Activated T-helper 1 cell treated with anti-CD3 and anti-CD28 coated beads, Interleukin-12 subunit alpha, Interleukin-12 subunit beta, Interleukin-2, Interleukin-4 antibody, amounts not matched to agents 30 ng/mL and 10 ng/mL and 1 ng/mL, durations not matched to agents 14 hours and 24 hours and 36 hours (primary cell): ENCODE measurements at places on chromosomes 2 and 18.

DNA sequence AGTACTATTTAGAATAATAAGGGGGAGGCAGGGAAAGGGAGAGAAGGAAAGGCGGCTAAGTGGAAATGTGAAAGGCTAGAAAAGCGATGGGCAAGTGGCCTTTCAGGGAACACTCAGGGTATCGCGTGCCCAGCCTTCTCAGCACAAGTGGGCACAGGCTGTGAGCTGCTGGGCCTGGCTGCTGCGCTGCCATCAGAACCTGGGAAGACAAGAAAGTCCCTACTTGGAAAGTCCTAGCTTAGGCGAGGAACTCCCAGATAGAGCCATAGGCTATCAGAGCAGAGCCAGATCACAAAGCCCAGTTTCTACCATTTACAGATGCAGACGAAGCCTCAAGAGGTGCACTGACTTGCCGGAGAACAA, 9.8 kb upstream of the FZD7 start:
- no peak for DNase-seq

DNA sequence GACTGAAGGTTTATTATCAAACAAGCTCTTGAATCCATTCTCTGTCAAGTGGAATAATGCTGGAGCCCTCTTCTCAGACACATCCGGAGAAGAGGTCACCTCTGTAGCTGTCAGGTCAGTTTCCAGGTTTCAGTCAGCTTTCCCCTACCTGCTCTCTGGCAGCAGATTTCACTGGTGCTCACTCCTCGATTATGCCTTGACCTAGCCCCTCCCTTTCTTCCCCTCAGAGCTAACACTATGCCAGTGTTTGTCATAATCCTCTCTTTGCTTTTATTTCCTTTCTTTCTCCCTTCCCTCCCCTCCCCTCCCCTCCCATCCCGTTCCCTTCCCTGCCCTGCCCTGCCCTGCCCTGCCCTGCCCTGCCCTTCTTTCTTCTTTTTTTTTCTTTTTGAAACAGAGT, 22.5 kb upstream of the PLEKHM3 start:
- DNase-seq: no peak

- peak; percentile 38 for DNase-seq
Observed at GRCh38 chr2:9770308-9771100, 72.8 kb upstream of the TAF1B start.

DNA sequence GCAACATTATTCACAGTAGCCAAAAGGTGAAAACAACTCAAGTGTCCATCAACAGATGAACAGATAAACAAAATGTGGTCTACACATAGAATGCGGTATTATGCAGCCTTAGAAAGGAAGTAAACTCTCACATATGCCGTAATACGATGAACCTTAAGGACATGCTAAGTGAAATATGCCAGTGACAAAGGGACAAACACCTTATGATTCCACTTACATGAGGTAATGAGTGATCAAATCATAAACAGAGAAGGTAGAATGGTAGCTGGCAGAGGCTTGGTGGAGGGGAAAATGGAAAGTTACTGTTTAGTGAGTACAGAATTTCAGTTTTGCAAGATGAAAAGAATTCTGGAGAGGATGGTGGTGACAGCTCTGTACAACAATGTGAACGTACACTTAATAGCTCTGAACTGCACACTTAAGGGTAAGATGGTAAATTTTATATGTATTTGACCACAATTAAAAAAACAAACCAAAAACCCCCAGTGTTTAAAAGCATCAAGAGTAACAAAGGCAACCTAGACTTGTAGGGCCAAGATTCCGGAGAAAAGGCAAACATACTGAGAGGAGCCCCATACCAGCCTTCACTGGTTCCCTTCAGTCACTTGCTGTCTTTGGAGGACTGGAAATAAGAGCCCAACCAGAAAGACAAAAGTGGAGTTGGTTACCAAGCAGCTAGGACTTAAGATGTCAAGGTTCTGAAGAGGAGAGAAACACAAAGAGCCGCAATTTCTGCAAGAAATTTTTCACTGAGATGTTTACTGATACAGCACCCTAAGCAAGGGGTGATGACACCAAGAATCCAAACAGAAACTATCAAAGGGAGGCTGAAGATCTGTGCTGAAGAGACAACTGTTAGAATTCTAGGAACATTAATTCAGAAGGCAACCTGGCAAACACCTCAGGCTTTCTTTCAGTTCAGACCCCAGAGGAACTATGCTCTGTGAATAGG, 61.3 kb downstream of the CUL3 start:
- DNase-seq: no peak

- DNase-seq: no peak
Observed at GRCh38 chr2:46845542-46846486, 69.8 kb downstream of the MCFD2 start.

GRCh38 chr2:99883358-99883757, 259.0 kb downstream of the AFF3 start:
- DNase-seq: no peak

GRCh38 chr18:77177009-77177408, 44.4 kb upstream of the MBP start:
- DNase-seq: no peak

GRCh38 chr2:40178171-40178778, 273.6 kb downstream of the SLC8A1 start:
- DNase-seq: no peak

- DNase-seq: no peak
Observed at GRCh38 chr2:98157557-98157956, 70.6 kb downstream of the VWA3B start.

DNA sequence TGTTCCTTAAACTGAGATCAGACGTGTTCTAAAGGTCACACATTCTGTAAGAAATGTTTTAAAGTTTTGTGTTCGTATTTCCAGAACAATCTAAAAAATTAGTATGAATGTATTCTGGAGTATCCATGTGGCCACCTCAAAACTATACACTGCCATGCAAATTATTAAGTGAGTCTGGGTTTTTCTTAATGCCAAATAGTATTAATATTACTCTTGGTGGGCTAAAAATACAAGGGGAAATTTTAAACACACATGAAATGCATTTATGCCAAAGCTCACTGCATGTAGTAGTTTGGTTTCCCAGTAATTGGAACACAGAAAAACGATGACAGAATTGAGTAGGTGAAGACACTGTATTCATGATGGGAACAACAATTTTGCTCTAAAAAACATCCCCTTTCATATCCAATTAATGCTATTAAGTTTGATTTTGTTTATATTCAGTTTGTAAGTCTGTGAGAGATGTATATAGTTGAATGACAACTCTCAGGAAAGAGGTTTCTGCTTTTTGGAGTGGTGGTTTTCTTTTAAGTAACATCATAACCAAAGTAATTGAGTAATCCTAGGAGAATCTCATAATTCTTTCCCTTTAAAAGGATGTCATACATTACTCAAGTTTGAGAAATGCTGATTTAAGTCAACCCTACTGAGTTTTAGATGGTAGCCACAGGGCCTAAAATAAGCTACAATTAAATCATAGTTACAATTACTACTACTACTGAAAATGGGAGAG, 75.7 kb upstream of the CDCA7 start:
- no peak for DNase-seq

DNA sequence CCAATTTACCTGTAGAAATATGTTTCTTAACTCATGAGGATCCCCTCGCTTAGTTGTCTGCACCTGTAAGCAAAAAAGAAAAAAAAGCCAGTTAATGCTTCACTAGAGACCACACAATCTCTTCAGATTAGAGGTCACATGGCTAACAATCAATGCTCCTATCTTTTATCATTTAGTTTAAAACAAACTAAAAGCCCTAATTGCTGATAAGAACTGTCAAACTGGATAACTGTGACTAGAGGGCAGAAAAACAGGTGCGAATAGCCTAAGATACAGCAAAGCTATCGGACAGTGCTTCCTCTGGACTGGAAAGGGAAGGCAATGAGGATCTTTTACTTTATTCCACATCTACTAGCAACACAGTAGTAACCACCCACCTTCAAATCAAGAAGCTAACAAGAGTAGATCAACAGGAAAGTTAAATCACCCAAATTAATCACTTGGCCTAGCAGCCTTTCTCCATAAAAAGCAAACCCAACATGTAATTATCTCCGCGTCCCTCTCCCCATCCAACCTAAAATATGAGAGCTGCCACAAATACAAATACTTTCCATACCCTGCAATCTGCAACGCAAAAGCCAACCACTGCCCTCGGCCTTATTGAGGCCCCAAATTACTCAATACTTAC, 734 bp downstream of the SLC25A12 start:
- DNase-seq: no peak

DNA sequence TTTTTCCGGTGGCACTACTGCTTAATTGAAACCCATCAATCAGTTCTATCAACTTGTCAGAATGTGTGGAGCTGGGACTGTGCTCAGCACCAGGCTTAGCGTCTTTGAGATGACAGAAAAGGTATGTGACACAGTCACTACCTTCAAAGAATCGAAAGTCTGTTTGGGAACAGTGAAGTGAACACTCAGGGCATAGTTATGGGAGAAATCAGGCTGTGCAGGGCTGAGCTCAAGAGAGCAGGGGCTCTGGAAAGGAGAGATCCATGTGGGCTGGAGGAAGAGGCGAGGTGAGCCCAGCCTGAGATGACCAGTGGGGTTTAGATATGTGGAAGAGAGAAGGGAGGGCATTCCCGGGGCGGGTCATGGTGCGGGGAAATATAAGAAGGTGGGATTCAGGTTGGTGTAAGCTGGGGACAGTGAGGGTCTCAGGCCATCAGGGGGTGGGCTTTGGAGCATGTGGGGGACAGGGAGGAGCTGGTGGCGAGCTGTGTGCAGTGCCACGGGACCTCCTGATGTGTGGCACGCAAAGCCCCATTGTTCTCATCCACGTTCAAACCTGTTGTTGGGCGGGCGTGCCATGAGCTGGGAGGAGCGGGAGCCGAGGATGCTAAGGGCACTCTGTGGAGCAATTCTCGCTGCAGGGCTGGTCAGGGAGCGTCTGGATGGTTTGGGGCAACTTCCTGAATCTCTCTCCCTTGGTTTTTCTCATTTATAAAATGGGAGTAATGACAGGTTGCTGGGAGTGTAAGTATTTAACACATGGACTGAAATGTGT, 72.5 kb downstream of the VAPA start:
- no peak for DNase-seq

- no peak for DNase-seq
Observed at GRCh38 chr2:172878260-172878659, 142.6 kb downstream of the RAPGEF4 start.

DNA sequence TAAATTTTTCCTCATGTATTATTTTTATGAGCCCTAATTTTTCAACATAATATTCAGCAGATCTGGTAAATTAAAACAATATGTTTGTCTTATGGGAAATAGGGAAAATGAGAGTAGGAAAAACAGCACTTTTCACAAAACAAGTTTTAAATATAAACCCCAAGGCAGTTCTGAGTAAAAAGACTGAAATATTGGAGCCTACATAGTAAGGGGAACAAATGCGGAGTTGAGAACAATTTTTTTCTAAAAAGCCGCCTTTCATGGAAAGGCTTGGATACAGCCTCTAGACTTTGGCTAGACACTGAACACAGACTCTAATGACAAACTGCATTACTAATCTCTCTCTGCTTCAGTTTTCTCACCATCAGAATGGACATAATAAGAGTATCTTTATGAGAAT, 174.1 kb downstream of the NOL4 start:
- no peak for DNase-seq

DNA sequence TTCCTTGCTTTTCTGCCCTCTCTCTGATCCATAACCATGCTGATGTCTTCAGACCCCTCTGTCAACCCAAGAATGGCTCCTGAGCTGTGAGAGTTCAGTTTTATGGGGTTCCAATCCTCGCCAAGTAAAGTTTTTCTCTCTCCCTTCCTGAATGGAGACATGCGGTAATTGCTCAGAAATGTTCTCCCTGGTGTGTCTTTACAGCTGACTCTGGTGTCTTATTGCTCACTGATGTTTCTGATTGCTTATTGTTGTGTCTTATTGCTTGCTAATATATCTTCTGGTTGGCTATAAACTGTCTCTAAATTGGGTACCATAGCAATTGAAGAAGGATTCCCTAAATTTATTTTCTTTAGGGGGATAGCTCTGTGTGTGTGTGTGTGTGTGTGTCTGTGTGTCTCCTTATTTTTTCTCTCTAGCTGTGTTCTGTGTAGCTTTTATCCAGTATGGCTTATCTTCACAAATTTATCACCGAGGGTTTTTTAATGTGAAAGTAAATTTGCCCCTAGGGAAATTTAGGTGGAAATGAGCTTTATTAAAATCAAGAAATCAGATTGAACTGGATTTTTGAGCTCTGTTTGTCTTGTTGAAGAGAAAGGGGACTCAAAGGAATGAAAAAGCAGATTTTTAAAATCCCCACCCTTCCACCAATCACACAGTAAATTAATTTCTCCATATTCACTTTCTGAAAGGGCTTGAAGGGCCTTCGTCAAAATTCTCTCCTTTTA, 19.5 kb downstream of the MGAT5 start:
- DNase-seq: no peak

- DNase-seq: no peak
Observed at GRCh38 chr2:45274250-45274926, 265.1 kb upstream of the SIX2 start.
